ENCODE measurements at places on chromosomes 2 and 18.

DNA sequence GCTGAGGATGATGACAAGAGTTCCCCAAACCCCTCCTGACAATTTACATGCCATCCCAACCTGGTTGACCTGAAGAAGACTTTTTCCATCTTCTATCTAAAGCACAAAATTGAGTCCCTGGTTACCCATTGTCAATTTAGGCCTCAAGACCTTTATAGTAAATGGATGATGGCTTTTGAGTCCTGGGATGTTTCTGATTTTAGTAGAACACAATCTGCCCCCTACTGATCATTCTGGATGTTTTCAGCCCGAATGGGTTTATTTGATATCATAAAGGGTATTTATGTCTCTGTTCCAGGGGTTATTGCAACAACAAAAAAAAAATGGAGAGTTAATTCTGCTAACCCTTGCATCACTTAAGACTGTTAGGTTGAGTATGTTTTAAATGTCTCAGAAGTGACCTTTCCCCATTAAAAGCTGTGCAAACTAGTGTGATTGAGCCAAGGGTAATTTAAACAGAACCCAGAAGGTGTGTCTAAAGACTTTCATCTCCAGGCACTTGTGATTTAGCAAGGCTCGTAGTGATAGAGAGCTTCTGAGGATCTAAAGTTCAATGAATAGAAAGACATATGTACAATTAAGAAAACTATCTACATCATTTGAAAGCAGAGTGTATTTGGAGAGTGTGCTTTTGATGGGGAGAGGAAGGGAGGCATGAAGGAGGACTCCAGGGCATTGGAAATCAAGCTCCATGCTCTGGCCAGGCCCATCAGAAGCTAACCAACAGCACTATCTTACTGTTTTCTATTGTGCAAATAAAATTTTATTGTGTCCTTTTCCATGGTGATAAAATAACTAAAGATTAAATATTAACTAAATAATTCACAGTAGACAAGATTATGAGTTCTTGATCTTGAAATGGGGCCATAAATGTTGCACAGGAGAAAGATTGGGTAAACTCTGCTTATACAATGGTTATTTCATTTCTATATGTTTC lies 96.6 kb upstream of the NOSTRIN start:
- DNase-seq, result no peak

- DNase-seq, result no peak
These were observed 815.7 kb downstream of the ERBB4 start for GRCh38 chr2:211722928-211723327.

DNA sequence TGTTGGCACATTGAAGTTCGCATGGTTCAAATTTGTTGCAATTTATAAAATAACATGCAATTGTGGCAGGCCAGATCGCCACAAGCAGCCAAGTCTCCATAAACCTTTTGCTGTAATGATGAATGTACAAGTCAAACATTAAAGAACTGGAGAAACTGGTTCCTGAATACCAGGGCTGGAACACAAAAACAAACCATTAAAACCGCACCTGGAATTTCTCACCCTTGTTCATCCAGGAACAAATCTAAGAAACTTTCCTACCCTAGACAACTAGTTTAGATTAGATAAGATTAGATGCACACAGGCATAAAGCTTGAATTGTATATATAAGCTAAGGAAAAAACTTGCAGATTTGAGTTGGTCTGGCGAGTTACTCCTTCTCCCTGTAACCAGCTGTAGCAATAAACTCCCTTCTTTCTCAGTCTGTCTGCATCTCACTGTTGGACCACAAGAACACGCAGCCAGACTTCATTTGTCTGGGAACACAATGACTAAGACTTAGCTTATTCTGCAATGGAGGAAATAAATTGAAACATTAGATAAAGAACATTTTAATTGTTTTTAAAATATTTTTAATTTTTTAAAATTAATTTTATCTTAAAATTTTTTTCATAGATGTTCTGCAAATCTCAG lies 1835.5 kb upstream of the LRRTM1 start:
- no peak for DNase-seq

DNA sequence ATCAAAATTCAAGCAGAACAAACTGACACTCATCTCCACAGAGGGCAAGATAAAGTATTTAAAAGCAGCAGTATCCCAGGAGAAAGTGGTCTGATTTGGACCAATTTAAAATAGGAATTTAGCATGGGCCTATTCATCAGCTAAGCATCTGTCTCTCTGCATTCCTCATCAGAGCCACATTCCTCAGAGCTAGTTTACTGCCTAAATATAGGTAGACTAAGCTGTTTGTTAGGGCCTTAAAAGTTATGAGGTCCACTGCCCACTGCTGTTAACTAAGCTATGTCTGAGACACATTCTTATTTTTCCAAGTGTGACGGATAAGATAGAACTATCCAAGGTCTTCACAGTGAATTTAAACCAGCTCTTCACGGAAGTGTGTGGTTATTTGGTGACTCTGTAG lies 17.6 kb downstream of the NEB start:
- DNase-seq, result no peak

DNA sequence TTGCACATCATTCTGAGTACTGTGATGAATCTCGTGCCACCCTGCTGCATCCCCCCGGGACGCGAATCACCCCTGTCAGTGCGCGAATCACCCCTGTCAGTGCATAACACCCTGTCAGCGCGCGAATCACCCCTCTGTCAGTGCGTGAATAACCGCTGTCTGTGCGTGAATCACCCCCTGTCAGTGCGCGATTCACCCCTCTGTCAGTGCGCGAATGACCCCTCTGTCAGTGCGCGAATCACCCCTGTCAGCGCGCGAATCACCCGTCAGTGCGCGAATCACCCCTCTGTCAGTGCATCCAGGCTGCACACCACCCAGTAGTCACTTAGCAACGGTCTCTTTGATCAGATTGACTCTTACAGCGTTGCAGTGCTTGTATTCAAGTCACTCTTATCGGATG lies 134.4 kb upstream of the TPO start:
- no peak for DNase-seq

DNA sequence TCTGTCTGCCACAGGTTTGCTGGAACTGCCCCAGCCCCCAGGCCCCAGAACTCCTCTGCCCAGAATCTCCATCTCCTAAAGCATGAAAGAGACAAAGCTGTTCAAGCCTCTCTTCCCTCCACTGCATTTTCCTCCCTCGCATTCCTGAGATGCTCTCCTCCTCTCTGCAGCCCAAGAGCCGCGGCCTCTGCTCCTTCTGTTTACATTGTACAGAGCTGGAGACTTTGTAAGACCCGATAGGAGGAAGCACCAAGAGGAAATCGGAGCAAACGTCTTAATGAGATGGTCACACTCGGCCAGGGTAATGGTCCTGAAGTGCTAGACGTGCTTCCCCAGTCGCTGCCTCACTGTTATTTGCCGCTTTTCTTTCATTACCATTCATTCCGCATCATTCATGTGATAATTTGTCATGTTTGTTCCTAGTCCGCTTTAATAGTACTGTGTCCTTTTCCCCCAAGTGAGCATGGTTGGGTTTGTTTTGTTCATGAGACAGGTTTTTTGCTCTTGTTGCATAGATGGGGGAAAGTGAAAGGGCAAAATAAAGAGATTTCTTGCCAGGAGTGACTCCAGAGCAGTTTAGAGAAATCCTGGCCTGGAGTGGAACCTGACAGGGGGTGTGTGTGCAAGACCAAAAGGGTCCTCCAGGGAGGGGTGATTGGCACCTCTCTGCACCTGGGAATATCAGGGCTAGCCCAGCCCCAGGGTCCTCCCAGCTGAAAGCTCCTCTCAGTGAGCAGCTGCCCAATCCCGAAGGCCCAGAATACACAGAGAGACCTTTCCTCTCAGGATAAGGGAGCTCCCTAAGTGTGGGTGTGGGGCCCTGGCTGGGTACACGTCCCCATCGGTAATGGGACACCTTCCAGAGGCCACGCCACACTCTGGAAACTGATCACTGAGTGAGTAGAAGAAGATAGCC lies 44.9 kb upstream of the ID2 start:
- DNase-seq, result no peak

DNA sequence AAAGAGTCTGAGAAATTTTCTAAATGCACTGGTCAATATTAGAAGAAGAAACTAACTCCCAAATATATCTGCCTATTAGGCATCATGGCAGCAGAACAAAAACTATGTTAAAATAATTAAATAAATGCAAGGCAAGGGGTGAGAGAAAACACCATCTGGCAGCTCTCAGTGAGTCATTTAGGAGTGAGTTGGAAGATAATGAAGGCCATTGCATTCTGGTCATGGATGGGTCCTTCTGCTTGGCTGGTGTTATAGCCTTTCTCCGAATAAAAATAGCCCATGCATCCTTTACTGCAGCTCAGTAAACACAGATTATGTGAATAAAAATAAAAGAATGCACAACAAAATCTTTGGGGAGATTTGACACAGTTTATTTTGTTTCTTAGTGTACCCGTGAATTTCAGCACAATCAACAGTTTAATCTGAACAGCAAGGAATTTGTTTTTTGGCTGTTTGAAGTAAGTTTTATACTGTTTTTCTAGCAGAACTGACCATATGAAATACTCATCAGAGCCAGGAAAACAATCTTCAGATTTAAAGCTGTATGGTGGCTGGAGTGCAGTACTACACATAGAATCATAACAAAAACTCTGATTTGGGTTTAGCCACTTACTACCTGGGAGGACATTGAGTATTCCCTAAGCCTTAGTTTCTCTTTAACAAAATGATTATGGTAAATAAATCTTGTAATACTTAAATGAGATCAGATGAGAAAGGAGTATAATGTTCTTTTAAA lies 225.1 kb upstream of the ITGA4 start:
- DNase-seq, result no peak

GRCh38 chr2:112582314-112582746 lies 2.1 kb upstream of the CHCHD5 start:
- peak; percentile 29 for DNase-seq

DNA sequence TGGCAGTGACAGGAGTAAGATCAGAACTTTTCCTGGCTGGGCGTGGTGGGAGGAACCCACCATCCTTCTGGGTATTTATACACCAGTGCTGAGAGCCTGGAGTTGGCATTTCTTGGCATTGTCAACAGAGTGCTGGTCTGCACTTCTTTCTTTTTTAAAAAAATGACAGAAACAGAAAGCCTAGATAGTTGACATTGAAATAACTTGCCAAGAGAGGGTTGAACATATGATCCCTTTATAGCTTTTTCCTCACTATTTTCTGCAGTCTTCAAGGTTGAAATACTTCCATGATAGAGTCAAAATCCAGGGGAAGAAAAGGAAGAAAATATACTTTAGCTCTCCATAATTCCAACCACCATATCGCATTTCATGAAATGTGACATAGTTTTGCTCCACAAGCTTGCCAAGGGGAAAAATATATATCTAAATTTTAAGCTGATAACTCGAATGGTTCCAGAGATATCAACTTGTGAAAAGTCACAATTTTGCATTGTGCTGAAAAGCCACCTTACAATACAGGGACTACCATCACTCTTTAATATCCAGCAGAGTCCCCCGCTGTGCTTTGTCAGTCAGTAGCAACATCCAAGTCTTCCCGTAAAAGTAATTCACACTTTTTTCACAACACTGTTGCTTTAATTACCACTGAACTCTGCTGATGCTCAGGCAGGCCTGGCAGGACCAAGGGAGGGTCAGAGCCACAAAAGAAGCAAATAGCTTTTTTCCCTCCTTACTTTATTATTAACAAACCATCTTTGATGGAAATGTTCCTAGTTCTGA lies 764.9 kb upstream of the FANCL start:
- no peak for DNase-seq

- no peak for DNase-seq
These were observed 358 bp upstream of the STAMBP start for GRCh38 chr2:73828389-73828817.

- DNase-seq, result no peak
These were observed 403.3 kb upstream of the NETO1 start for GRCh38 chr18:73270920-73271634.

DNA sequence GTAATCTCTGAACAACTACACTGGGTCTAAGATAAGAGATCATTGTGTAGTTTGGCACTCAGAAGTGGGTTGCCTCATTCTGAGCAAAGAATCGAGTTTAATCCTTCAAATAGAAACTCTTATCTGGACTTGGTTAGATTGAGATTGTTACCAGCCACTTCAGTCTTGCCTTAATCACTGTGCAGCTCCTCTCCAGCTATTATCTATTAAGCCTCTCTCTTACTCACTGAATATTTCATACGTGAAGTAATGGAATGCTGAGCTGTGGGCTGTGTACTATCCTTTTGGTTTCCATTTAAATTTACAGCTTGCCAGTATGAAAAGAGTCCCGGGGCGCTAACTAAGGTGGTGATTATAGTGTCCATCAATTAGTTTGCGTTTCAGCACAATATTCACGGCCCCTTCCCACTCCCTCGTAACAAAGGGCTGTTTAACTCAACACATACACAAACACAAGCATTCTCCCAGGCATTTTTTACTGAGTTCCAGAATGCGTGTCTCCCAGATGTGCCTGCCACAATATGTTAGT lies 65.7 kb upstream of the NCKAP5 start:
- DNase-seq, result no peak

- DNase-seq, result no peak
These were observed 49.7 kb upstream of the NFE2L2 start for GRCh38 chr2:177314194-177314593.

- DNase-seq, result no peak
These were observed 130.1 kb downstream of the NFATC1 start for GRCh38 chr18:79525556-79526467.

DNA sequence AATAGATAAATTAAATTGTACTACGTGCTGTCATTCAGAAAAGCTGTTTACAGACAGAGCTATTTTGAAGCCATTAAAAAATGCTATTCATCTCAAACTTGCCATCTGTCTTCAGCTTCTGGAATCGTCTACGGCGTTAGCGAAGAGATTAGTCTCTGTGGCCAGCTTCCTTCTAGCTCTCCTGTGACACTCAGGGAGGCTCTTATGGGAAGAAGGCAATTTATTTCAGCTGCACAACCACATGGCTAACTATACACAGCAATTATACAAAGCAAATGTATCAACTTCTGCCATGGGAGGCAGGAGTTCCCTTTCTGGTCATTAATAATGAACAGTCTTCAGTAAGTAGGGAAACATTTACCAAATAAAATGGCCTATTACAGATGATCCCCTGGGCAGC lies 6.3 kb downstream of the CTAGE1 start:
- no peak for DNase-seq

DNA sequence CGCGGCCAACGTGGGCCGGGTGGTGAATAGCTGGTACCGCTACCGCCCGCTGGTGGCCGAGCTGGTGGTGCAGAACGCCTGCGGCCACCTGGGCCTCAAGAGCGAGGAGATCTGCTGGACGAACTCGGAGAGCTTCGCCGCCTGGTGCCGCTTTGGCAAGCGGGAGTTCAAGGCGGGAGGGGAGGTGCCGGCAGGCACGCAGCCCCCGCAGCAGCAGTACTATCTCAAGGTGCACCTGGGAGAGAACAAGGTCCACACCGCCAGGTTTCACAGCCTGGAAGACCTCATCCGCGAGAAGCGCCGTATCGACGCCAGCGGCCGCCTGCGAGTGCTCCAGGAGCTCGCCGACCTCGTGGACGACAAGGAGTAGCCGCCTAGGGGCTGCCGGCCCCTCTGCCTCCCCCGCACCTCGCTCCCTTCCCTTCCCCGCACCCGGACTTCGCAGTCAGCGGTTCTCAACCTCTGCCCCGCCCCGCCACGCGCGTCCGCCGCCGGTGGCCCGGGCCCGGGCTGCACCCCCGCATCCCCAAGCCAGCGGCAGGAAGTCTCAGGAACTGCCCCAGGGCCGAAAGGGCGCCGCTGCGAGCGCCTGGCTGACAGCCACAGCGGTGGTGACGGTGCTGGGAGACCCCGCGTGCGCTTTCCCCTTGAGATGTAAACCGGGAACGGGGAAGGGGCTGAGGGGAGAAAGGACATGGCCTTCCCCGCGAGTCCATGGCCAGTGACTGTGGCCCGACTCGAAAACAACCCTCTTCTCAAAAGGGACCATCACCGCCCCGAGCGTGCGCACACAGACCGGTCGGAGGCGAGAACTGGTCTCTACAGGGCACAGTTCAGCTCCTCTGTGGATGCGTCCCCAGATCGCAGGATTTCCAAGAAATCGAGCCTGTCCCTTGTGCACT lies 2.2 kb downstream of the LRATD1 start:
- peak; percentile 62 for DNase-seq
